Foreskin keratinocyte (primary cell): ENCODE measurements at places on chromosomes 2 and 18.

GRCh38 chr2:30653847-30654246 lies 153.4 kb downstream of the CAPN13 start:
- DNase-seq: no peak

GRCh38 chr2:213199871-213200270 lies 48.5 kb upstream of the IKZF2 start:
- DNase-seq: no peak

DNA sequence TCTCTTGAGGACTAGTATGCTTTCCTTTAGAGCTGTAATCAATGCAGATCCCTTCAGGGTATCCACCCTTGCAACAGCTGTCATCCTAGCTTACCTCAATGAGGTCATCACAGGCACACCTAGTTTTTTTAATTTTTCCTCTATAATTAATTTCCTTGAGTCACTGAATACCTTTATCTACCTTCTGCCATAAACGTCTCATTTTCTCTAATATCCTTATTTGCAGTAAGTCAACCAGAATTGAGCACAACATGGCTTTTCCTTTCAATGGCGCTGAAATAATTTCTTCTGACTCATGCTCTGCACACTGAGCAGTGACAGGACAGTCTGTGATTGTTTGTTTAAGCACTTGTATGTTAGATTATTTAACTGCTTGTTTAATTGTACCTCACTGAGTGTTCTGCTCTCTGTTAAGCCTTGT lies 49.4 kb downstream of the ETAA1 start:
- peak; percentile 43 for DNase-seq

DNA sequence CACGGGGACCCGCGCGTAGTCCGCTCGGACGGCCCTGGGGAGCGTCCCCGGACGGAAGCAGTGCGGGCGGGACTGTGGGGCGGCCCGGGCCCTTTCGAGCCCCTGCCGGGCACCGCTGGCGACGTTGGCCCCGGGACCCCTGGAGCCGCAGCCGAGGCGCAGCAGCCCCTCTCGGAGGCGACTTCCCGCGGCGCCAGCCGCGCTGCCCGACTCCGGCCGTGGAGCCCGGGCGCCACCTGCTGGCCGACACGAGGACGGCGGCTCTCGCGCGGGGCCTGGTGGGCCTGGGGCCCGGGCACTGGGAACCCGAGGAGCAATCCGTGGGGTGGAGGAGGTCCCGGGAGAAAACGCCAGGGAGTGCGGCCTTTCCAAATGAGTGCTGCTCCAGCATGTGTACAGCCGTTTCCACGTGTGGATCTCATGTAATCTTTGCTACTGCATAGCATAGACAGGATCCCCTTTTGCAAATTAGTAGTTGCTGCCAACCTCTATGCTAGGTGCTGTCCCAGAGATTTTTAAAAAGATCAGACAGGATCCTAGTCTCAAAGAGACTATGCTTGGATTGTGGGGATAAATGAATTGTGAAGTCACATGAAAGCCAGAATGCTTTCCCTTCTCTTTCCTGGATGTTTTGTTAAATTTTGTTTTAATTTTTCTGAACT lies 4.0 kb downstream of the ID2 start:
- no peak for DNase-seq

- DNase-seq: peak; percentile 70
These were observed 594.9 kb upstream of the ID2 start for GRCh38 chr2:8086796-8087479.

DNA sequence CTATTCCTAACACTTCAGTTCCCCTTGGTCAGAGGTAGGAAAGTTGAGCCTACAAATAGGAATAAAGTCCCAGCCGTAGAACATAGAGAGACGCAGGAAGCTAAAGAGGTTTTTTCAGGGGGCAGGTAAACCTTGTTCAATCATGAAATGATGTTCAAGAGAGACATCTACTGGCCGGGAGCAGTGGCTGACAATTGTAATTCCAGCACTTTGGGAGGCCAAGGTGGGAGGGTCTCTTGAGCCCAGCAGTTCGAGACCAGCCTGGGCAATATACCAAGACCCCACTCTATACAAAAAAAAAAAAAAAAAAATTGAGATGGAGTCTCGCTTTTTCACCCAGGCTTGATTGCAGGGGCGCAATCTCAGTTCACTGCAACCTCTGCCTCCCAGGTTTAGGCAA lies 66.7 kb upstream of the DNAJC10 start:
- DNase-seq: no peak

- DNase-seq: no peak
These were observed 14.8 kb upstream of the PARD3B start for GRCh38 chr2:204530464-204530805.

GRCh38 chr18:7766817-7767216 lies 199.7 kb downstream of the PTPRM start:
- no peak for DNase-seq

GRCh38 chr18:62784966-62785413 lies 69.6 kb downstream of the PHLPP1 start:
- DNase-seq: no peak

DNA sequence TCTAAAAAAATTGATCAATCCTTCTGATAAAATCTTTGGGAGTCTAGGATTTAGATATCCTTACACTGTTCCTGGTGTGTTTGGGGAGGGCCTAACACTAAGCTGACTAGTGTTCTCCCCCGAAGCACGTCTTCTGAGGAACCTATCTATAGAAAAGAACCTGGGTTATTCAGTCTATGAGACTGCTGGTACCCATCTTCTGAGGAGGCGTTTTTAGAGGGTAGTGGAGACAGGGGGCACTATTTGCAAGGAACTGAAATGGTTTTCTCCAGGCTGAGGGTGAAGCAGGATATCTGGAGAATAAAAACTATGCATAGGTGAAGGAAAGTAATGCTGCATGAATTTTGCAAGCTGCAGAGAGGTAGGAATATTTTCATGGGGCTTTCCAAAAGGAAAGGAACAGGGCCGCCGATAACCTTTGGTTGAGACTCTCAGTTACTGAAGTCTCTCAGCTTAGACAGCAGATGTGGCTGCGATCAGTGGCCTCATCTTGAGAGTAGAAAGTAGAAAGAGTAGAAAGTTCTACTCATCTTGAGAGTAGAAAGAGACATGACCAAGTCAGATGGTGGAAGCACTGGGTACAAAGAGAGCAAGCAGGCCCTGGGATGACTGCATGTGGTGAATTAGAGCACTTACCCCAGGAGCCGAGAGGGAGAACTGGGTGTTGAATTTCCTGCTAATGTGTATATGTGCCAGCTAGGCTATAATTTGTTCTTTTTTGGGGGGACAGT lies 31.8 kb upstream of the KCNE4 start:
- DNase-seq: no peak
